ENCODE measurements at places on chromosomes 3 and 15.

- no peak for DNase-seq
These were observed 29.6 kb downstream of the GSK3B start for GRCh38 chr3:120064641-120065040.

DNA sequence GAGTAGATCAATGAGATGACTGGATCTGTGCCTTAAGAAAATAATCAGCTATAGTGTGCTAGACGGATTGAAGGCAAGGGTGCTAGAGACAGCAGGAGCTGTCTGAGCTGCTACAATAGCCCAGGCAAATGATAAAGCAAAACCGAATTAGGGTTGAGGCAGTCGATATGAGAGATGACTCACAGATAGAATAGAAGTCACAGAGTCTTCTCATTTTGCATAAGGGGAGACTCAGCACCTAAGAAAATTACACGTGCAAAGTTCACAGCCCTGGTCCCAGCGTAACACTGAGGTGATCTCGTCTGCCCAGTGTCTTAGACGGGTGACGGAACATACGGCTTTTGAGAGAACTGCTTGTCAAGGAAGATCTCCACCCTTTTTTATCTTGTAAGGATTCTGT lies 11.6 kb downstream of the LPP start:
- peak; percentile 22 for DNase-seq

- DNase-seq, result no peak
These were observed 179.9 kb downstream of the ZIC1 start for GRCh38 chr3:147589016-147589415.

GRCh38 chr3:177080122-177080521 lies 117.2 kb downstream of the TBL1XR1 start:
- DNase-seq, result no peak

DNA sequence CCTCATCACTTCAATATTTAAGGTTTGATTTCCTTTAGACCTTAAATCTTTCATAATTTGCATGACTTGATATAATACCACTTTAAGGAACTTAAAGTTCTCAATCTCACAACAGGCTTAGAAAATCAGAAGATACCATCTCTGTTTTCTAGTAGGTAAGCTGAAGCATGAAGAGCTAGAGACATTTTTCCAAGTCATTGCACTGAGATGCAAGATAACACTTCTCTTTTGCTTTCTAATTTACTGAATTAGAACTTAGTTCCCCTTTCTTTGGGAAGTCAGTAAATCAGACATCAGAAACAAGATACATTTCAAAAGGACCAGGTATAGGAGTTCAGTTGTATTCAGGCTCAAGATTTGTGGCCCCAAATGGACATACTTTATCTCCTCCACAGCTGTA lies 79.7 kb downstream of the DZIP3 start:
- no peak for DNase-seq

DNA sequence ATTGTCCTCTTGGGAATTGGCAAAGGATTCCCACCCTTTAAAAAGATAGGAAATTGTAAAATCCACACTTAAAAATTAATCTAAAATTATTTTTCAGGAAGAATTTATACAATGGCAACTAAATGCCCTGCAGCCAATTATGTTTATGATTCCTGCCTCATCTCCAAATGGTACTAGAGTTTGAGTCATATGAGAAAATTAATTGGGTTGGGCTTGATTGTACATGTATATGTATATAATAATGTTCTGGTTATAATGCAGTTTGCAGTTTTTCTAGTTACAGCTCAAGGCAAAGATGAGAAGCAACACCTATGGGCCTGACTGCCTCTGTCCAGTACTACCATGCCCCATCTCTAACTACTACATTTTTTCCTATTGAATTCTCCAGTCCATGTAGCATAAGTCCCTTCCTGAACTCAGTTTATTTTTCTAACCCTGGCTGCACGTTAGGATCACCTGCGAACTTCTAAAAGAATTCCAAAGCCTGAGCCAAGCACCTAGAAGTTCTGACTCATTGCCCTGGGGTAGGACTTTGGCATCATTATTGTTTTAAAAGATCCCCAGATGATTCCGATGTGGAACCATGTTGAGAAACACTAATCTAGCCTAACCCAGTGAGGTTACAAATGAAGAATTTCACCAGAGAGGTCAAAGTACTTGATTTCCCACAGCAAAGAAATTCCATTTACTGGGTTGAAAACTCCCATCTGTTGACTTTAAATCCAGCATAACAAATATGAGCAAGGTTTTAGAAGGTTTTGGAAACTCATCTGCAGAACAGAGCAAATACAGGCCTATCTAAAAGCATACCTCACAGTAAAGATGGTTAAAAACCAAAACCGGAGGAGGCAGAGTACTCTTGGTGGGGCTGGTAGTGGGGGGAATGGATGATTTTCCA lies 19.4 kb downstream of the TGFBR2 start:
- no peak for DNase-seq

DNA sequence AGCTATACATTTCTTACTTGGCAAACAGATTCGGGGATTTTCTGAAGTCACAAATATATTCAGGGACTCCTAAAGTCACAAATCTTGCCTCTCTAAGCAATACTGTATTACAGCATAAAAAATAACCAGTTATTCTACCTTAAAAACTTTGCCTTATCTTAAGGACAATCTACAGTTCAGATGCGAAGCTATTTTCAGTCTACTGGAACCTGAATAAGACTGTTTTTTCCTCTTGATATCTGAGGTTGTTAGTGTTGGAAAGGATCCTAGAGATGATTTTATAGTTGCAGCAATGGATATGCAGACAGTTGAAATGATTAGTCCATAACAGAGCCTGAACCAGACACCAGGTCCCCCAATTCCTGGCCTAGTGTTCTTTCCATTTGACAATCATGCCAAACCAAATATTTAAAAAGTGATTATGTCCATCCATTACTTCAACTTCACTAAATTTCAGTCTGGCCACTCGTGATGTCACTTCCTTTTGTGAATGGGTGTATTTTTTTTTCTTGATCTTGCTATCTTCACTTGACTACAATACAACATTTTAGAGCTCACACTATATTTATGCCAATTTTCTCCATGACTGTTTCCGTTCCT lies 1.8 kb downstream of the HDGFL3 start:
- no peak for DNase-seq

DNA sequence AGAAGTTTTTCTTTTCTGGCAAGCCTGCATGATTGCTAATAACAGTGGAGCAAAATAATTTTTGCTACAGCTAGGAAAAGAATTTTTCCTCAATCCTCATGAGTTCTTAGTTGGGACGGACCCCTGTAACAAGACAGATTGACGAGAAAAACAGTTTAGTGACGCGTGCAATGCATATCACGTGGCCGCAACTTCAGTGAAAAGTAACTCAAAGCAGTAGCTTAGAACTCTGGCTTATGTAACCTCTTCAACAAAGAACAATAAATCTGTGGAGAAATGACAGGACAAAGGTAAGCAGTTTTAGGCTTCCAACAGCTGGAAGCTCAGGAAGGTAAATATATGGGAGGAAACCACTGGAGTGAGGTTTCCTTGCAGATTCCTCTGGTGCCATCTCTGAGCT lies 19.7 kb downstream of the FAM107A start:
- DNase-seq, result no peak

DNA sequence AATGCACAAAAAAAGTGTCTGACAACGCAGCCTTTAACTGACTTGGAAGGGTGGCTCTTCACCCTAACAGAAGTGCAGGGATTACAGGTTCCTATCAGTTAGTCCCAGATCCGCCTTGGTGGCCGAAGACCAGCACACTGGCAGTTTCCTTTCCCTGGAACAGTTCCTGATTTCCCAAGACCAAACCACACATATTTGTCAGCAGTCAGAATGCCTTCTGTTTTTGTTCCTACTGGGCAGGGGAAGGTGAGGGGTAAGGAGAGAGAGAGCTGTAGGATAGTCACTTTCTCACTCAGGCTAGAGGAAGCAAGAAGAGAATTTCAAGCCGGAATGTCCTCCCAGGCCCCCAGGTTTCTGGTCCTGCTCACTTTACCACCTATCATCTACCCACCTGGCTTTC lies 9.2 kb downstream of the CXCR6 start:
- DNase-seq, result no peak

DNA sequence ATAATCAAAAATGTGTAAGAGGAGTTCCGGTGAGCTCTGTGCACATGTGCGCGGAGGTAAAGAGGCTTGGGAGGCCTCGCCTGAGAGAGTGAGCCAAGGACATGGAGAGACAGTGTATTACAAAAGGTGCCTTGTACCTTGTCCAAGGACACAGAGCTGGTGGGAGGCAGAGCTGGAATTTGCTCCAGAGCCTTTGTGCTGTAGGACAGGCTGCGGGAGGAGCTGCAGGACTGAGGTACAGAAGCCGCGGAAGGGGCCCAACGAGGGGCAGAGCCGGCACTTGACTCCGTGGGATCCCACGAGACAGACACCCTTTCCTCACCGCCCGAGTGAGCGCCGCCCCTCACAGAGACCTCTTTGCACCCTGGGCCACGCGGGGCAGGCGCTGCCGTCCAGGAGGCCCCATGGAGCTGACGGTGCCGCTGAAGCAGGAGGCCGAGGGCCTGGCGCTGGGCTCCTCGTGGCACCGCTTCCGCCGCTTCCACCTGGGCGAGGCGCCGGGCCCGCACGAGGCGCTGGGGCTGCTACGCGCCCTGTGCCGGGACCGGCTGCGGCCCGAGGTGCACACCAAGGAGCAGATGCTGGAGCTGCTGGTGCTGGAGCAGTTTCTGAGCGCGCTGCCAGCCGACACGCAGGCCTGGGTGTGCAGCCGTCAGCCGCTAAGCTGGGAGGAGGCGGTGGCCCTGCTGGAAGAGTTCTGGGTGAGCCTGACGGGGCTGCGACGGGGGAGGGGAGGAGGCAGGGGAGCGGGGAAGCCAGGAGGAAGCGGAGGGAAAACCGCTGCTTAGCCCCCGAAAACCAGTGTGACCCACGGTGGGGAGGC lies 68.7 kb downstream of the SLTM start:
- peak; percentile 23 for DNase-seq

DNA sequence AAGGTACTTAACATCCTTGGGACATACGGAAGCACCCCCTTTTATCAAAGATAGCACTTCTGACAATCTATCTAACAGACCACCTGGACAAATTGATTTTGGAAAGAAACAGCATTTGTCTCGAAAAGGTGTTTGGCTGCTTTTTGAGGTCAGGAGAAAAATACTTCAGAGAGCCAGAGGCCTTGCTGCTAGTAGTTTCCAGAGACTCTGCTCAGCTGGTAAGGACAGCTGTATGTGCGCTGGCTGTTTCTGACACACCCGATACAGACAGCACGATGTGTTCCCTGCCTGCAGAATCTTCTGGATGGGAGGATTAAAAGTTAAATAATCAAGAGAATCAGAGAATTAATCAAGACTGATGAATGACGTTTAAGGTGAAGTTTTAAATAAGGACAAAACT lies 15.6 kb upstream of the GYG1 start:
- DNase-seq, result no peak

DNA sequence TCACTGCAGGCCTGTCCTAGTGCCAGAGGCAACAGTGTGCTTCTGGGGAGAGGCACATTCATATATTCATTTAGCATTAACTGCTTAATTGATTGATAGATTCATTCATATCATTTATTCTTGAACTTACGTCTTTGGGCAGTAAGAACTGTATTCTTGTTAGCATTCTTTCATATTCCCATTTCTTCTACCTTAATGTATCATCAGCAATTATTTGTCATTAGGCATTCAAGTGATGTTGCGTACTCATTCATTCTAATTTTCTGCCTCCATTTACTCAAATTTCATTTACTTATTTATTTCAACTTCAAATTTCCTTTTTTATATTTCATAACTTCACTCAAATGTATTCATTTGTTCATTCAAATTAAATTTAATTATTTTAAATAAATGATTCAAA lies 31.5 kb upstream of the CCR4 start:
- no peak for DNase-seq

DNA sequence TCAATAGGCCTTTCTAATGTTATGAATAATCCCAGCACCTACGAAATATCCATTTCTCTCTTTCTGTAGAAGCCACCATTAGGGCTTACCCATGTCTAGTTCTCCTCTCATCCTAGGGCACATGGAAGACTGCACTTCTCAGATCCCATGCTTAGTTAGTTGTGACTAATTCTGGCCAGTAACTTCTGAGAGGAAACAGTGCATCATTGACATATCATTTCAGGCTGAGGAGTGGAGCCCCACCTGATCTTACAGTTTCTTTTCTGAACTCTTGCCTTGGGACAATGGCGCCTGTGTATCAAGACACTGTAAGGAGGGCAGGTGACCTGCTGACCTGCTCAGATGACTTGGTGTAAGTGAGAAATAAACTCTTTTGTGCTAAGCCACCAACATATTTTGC lies 39.4 kb upstream of the TBL1XR1 start:
- no peak for DNase-seq

DNA sequence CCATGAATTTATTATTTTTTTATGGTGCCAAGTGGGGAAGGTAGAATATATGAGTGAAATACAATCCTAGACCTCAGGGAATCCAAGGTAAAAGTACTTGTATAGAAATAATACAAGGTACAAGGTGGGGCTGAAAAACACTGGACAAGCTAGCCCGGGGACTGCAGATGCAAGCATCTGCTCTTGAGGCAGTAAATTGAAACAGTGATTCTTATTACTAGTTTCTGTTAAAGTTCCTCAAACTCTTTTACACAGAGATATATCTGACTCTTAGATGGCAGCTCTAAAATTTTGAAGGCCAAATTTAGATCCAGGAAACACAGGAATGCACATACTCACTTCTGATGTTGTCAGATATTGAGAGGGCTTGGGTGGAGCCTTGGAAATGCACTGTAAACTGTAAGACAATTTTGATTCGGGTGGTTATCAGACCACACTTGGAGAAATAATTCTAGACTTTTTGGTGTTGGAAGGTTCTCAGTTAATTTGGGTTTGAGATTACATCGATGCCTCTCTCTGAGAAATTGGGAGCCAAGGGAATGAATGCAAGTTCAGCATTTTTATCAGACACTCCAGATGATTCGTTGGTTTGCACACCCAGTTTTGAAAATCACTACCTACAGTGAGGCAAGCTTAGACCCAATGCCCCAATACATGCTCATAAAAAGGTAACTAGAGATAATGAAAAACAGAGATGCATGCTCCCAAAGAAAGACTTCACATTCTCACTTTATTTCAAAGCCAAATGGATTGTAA lies 7.3 kb downstream of the TP63 start:
- no peak for DNase-seq

DNA sequence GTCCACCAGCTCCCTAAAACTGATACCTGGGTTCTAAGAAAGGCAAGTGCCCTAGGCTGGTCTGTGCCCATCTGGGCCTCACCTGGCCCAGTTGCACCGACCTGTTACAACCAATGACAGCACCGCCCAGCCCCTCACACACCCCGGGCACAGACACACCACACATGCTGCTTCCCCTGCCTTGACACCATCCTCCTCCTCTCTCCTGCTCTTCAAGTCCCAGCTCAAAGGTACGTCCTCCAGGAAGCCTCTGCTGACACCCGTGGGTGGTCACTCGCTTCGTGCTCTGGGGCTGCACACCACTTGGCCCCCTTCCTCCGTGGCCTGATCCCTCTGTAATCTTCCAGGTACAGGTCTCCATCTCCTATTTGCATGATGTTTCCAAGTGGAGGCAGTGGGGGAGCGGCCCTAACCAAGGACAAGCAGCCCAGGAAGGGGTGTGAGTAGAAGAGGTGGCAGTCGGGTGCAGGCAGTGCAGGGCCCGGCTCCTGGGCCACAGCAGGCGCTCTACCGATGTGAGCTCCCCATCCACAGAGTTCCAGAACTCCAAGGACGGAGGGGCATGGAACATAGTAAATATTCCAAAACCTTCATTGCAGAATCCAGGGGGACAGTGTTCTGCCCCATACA lies 144.6 kb downstream of the NUP210 start:
- DNase-seq, result no peak
